ENCODE measurements at places on chromosomes 2 and 18.

GRCh38 chr2:113890253-113891235, 655 bp downstream of the ACTR3 start:
- DNase-seq = peak; percentile 57

- no peak for DNase-seq
These were observed 118.2 kb upstream of the RND3 start for GRCh38 chr2:150605664-150606063.

- no peak for DNase-seq
These were observed 132.1 kb upstream of the ARL4C start for GRCh38 chr2:234628953-234629352.

GRCh38 chr2:25268139-25268538, 73.6 kb downstream of the DNMT3A start:
- DNase-seq = no peak

- no peak for DNase-seq
These were observed 139.7 kb upstream of the ITGA4 start for GRCh38 chr2:181317511-181317910.

DNA sequence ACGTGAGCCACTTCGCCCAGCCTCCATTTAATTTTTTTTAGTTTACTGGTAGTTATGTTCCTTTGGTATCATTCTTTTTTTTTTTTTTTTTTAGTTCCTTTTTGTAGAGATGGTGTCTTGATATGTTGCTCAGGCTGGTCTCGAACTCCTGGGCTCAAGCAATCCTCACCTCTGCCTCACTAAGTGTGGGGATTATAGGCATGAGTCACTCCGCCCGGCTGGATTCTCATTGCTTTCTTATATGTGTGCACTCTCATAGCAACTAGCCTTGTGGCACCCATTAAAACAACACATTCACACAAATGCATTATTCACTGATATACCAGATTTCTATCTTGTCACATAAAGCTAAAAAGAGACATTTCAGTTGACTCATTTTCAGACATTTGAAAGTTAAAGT, 4.2 kb downstream of the TTC27 start:
- no peak for DNase-seq

DNA sequence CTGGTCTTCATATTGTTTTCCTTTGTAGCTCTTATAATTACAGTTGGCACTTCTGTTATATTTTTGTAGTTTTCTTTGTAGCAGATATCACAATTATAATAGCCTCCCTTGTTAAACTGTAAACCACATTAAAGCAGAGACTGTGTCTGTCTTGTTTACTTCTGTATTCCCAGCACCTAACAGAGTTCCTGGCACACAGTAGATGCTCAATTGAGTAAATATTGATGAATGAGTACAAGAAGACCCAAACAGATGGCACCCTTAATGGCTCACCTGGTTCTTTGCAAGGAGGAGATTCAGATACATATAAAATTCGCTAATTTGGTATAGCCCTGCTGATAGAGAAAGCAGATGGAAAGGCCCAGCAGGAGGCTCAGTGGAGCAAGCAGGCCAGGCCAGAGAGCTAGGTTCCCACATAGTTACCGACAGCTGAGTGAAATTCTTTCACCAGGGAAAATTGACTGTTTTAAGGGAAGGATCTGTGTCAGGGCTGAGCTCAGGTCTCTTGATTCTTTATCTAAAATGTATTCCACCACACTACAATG, 120.1 kb downstream of the NUP35 start:
- no peak for DNase-seq

DNA sequence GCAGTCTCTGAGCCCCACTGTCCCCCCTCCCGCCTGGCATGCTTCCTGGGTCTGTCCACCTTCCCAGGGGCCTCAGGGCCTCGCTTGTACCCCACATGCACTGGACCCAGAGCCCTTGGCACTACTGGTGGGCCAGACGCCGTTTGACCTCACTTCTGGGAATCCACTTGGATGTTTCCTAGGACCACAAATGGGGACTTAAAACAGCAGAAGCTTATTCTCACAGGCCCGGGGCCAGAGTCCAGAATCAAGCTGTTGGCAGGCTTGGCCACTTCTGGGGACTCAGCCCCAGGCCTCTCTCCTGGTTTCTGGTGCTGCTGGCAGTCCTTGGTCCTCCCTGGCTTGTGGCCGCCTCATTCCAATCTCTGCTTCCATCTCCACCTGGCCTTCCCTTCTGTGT, 19.6 kb downstream of the ANO7 start:
- no peak for DNase-seq
